ENCODE measurements at places on chromosomes 16 and 17.
A peak's percentile ranks its signal among the peaks of the same experiment; 100 is the strongest.

- DNase-seq: no peak
Measured at GRCh38 chr16:89739383-89739782, 18.0 kb downstream of the ZNF276 start.

GRCh38 chr16:67594956-67595355 lies 32.6 kb downstream of the CTCF start:
- DNase-seq: peak; percentile 84

- no peak for DNase-seq
Measured at GRCh38 chr16:84548971-84549844, 44.7 kb upstream of the MEAK7 start.

DNA sequence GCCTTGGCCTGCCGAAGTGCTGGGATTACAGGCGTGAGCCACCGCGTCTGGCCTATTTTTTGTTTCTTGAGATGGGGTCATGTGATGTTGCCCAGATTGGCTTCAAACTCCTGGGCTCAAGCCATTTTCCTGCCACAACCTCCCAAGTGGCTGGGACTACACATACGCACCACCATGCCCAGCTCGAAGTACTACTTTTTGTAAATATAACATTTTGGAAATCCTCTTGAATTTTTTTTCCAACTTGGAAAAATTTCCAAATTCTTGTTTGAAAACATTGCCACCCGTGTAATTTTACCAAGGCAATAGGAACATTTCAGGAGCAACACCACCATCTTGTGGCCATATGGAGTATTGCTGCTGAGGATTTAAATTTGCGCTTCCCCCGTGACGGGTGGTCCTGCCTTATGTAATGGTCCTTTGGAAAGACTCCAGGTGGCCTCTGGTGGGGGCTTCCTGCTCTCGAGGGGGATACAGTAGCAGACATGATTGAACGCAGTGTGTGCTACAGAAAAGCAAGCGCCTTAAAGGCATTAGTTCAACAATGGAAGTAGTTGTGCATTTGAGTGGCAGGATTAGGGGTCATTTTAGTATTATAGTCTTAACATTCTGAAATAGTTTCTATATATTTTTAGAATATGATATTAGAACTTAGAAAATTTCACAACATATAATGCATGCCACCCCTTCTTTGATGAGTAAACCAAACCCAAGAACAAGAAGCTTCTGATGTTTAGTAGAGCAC lies 8.0 kb downstream of the FLYWCH1 start:
- peak; percentile 76 for DNase-seq

- no peak for DNase-seq
Measured at GRCh38 chr17:31808521-31809050, 50.5 kb downstream of the COPRS start.

GRCh38 chr16:65002265-65002664 lies 119.6 kb downstream of the CDH11 start:
- peak; percentile 65 for DNase-seq

- peak; percentile 59 for DNase-seq
Measured at GRCh38 chr16:1108299-1109252, 12.5 kb upstream of the C1QTNF8 start.

GRCh38 chr16:81451753-81452680 lies 7.4 kb downstream of the CMIP start:
- DNase-seq: no peak

DNA sequence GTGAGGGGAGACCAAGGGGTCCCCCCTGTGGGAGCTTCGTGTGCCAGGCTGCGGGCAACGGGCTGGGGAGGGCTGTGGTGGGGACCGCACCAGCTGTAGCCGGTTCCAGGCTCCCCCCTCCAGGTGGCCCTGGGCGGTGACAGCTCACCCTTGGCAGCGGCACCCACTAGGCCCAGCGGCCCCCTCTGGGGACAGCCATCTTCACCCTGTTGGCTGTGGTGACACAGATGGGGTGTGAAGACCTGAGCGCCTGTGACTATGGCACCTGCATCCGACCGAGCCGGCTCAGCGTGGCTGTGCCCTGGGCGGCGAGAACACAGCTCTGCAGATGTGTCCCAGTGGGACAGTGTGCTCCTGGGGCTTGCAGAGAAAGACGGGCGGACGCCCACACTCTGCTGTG lies 1.1 kb upstream of the C1QTNF8 start:
- DNase-seq: no peak

DNA sequence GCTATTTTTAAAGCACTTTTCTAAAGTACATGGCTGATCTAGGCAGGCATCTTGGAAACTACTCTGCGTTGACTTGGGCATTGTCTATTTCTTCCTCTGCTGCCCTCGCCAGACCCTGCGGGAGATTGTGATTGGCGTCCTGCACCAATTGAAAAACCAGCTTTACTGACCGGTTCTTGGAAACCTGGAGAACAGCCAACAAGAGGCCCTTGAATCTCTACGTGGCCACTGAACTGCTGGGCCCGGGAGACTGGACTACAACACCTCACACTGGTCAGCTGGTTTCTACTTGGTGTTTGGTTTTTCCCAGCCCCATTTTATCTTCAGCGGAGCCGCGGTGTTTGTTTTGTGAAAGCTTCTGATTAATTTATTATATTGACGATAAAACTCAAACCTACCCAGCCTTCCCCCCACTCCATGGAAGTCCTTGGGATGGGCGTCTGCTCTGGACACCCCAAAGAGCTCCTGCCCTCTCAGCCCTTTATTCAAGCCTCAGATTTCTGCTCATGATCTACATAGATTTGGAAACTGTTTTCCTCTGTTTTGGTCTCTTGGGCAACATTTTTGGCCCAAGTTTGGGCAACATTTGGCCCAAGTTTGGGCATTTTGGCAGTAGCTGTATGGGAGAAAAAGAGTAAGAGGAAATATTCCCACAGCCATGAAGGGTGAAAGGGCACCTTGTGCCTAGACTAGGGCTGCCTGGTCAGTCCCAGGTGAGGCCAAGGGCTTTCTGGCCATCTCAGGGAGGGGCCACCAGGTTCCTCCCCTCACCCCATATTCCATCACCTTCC lies 4.7 kb downstream of the MLX start:
- DNase-seq: no peak

- DNase-seq: peak; percentile 100
Measured at GRCh38 chr17:72407336-72407909, 286.6 kb downstream of the SOX9 start.

- peak; percentile 87 for DNase-seq
Measured at GRCh38 chr16:27242868-27243590, 25.5 kb downstream of the NSMCE1 start.

DNA sequence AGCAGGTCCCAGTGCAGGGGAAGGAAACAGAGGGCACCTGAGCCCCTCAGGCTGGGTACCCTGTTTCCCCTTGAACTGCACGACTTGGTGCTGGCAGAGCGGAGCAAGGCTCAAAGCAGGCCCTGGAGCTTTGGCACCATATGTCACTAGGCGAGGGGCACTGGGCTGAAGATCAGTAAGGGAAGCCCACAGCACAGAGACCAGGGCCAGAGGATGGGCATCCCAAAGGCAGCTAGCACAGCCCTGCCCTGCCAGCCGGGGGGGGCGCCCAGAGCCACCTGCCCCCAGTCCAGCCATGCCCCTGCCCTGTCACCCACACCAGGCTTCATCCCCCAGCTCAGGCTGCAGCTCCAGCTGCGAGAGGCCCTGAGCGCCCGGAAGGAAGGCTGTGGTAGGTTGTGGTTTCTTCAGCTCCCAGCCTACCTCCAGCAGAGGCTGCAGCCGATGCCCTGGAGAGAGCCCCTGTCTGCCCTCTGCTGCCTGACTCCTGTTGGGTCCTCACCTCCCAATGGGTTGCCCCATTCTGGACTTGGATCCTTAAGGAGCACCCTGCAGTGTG lies 10.9 kb downstream of the NHERF1 start:
- DNase-seq: no peak

GRCh38 chr17:79146562-79146961 lies 71.9 kb downstream of the ENGASE start:
- no peak for DNase-seq

DNA sequence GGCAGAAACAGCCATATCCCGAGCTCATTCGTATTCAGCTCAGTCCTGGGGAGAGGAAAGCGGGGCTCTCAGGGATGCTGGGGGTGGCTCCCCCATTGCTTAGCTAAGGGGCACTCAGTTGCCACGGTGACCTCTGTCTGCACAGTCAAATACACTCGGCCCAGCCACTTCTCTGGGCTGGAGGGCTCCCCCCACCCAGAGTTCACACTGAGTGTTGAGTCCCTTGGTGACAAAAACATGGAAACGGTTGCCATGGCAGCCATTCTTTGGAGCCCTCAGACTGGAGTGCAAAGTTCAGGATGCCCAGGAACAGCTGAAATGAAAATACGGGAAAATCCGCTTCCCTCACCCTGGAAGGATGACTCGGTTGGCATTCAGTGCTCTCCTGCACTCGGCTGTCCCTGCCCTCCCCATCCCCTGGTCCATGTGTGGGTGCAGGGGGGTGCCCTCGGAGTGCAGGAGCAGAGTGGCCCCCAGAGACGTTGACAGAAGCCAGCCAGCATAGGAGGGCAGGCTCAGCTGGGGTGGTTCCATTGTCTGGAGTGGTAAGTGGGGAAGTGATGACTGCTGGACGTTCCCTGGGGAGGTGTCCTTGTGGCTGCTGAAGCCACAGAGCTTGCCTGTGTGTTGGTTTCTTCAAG lies 216.5 kb downstream of the NTN1 start:
- DNase-seq: no peak

DNA sequence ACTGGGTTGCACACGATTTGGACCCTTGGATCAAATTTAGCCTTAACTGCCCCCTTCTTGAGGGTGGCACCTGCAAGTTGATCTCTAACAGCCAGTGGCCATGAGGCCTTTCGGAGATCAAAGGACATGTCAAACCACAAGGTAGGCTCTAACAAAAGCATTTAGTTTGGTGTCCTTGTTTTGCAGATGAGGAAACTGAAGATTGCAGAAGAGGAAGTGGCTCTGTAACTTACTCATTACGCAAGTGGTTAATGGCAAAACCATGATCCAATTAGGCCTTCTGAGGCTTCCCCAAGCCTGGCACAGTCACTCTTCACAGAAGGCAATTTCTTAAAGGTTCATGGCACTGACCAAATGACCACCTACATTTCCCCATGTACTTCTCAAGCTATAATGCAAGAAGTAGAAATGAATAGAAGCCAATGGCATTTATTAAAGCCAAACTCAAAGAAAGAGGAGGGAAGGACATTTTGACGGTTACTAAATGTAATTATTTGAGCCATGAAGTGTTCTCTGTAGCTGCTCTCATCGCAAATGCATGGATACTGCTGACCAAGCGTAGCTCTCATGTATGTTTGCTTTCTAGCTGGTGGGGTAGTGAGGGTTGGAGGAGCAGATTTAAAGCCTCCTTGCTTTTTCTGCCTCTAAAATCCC lies 32.8 kb upstream of the ABCC12 start:
- no peak for DNase-seq

GRCh38 chr17:40321961-40322357 lies 13.0 kb downstream of the RARA start:
- DNase-seq: no peak

- DNase-seq: no peak
Measured at GRCh38 chr17:29577001-29577370, 8.5 kb downstream of the TP53I13 start.

DNA sequence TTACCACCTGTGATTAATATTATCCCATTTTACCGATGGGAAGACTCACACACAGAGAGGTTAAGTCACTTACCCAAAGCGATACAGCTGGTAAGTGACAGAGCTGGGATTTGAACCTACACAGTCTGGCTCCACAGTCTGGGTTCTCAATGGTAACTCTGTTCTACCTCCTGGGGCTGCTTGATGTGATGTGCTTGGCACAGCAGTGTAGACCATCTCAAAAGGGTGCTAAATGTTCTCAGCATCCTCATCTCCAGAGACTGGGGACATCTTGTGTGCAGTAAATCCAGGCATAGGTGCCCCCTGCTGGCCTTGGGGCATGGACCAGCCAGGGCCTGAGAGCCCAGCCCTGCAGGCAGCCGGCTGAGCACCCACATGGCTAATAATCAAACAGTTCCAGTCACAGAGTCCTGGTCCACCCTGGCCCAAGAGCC lies 15.4 kb upstream of the KATNB1 start:
- peak; percentile 74 for DNase-seq

DNA sequence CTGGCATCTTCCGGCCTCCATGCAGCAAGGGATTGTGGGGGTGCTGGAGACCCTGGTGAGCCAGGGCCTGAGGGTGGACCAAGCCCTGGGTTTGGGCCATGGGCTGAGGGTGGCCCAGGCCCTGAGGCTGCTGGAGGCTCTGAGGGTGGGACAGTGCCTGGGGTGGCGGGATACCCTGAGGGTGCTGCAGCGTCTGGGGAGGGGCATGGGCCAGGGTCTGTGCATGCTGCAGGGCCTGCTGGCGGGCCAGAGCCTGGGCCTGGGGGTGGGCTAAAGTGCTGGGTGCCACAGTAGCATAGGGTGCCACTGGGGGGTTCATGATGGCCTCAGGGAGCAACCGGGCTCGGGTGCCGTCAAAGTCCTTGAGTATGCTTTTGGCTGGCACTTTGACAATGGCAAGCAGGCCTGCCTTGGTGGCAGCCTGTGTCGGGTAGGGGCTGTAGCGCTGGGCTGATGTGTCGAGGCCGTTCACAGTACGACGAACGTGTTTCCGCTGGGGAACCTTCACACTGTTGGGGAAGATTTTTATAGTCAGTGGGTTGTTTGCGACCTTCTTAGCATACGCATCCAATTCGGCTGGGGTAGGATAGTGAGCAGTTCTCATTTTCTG lies 15.6 kb downstream of the TRAF4 start:
- DNase-seq: no peak

- no peak for DNase-seq
Measured at GRCh38 chr17:21193031-21193430, 20.9 kb downstream of the TMEM11 start.

DNA sequence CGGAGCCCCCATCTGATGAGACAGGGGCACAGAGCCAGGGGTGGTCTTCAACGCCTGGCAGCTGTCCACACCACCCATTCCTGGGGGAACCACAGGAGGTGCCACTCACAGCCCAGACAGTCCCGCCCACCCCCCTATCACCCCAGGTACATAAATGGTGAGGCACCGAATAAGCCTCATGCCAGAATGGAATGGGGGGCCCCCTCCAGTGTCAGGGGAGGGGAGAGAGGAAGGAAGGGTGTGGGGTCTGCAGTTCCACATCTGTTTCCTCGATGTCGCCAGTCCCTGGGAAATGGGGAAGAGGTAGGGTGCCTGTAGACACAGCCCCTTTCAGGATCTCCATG lies 1.7 kb downstream of the TMC6 start:
- no peak for DNase-seq

- peak; percentile 92 for DNase-seq
Measured at GRCh38 chr17:2084036-2084765, 29.3 kb downstream of the HIC1 start.
